Dermis blood vessel endothelial cell (primary cell): ENCODE measurements at places on chromosomes 6 and 20. TPM values are rescaled to one million over a fixed set of nuclear protein-coding genes. Genes with fewer than 3 reads are reported as not detected.

DNA sequence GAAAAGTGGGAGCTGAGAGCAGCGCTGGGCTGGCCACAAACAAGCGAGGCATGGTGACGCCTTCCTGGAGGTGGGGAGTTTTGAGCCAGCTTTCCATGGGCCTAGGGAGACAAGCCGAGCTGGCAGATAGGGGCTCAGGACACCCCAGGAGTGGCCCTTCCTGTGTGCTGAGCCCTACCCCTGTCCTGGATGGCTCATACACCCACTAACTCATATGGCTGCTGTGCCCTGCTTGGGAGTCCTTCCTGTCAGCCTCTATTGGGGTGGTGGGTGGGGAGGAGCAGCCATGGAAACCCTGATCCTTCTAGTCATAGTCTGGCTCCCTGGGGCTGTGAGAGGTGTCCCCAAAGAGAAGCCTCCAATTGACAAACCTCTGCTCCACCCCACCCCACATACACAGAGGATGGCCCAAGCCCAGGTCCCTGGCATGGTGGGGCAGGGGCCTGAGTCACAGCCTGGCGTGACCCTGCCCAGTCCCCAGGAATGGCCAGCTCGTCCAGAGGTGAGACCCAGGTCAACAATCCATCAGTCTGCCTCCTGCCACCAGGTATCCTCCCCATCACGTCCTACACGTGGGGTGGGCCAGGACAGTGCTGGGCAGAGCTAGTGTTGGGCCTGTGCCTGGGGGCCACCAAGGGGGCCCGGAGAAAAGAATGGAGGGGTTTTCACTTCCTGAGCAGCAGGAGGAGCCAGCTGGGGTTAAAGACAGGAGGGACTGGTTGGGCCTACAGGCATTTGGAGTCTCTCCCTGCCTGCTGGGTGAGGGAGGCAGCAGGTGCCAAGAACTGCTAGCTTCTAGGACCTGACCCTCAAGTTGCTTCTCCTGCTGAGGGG lies 52.2 kb downstream of the MRPL14 start:
- no peak for DNase-seq

DNA sequence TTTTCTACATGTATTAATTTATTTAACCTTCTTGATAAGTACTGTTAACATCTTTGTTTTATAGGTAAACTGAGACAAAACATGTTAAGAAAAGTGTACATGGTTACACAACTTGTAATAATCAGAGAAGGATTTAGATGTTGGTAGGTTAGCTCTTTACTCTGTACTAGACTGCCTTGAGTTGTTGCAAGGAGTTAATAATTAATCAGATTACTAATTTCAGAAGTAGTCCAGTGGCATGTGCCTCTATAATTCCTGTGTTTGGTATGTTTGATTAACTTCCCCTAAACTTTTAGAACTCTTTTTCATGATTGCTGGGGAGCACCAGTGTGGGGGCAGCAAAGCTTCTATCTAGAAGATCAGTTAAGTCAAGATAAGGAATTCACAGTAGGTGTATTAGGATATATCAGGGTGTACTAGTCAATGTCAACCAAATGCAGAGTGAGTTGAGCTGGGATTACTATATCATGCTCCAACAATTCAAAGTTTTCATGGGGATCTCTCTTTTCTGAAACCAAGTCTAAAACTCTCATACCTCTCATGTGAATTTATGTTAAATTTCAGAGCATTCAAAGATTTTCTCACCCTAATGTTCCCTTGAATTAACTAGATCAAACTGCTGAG lies 129.7 kb upstream of the AHI1 start:
- no peak for DNase-seq

Gene MTFR2
- total RNA-seq = 1.2 and 3.4 TPM in 2 replicates

Gene SEL1L2
- total RNA-seq = not detected in 2 replicates
